ENCODE measurements at places on chromosomes 7 and 10. TPM values are rescaled to one million over a fixed set of nuclear protein-coding genes. Genes with fewer than 3 reads are reported as not detected.

Gene FAM25C
- total RNA-seq = not detected

Gene SPDYE1
- not detected for total RNA-seq

Gene AMPH
- 6.3 TPM for total RNA-seq

Gene ADAMTS14
- 0.62 TPM for total RNA-seq

Gene EBF3
- 23.3 TPM for total RNA-seq

Gene ANTXRL
- total RNA-seq = 0.60 TPM

Gene SORBS1
- total RNA-seq = 1,478 TPM

Gene DRGX
- total RNA-seq = not detected

Gene MRLN
- total RNA-seq = 0.65 TPM

DNA sequence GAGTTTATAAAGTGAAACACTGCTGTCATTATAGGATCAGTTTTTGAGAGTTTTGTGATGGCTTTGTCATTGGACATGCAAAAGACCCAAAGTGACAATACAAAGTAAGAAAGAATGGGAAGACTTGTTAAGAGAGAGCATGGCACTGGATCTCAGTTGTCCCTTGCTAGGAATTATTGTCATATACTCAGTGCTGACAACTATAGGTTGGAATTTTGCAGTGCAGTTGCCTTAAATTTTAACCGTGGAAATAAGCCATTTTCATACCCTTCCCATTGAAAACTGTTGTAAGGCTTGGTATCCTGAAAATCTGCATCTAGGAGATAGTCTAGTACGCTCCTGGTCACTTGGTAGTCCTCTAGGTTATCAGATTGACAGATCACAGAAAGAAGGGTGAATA, 1156.7 kb downstream of the GATA3 start:
- DNase-seq = no peak

GRCh38 chr7:80642871-80643270, 4.4 kb downstream of the CD36 start:
- no peak for DNase-seq

GRCh38 chr10:33809732-33810131, 475.3 kb upstream of the NRP1 start:
- DNase-seq = no peak

DNA sequence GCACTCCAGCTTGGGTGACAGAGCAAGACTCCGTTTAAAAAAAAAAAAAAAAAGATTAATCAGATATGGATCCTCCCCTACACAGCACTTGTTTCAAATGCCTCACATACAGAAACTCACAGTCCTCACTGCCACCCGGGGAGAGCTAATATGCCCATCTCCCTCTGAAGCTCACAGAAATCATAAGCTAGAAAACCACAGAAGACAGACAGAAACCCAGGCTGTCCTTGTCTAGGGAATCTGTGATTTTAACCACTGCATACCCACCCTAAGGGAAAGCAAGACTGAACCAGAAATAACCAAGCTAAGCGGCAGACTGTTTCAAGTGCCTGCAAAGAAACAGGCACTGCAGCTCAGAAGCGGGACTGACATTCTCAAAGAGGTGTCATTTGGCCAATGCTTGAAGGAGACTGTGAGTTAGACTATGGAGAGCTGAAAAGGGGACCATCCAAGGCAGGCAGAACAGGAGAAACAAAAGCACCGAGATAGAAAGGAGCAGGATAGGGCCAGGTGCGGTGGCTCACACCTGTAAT, 37.6 kb downstream of the SLC37A3 start:
- DNase-seq = no peak

GRCh38 chr10:90884431-90884830, 12.7 kb downstream of the RPP30 start:
- no peak for DNase-seq

- DNase-seq = no peak
Measured at GRCh38 chr7:15836041-15836440, 149.6 kb upstream of the MEOX2 start.

DNA sequence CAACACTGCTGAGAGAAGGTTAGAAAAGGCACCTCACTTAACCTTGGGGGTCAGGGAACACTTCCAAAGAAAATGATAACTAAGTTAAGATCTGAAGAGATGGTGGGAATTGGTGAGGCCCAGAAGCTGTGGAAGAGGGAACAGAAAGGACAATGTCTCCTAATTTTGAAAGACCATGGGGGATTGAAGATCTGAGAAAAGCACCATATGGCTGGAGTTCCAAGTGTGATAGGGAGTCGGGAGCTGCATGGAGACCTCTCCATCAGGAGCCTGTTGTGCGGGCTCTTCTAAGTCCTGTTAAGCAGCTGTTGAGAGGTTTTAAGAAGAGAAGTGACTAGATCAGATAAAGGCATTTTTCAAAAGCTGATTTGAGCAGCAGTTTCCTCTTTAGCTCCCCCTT, 254.3 kb downstream of the CDK14 start:
- DNase-seq = no peak

GRCh38 chr10:120437541-120437940, 19.5 kb upstream of the PLPP4 start:
- DNase-seq = no peak

- DNase-seq = no peak
Measured at GRCh38 chr10:82981137-82981723, 1106.2 kb downstream of the NRG3 start.

All from aorta (tissue), 5 donors.